ENCODE measurements at places on chromosomes 12 and 14.

GRCh38 chr12:22656831-22657230 is 31.9 kb downstream of the ETNK1 start:
- DNase-seq = no peak

DNA sequence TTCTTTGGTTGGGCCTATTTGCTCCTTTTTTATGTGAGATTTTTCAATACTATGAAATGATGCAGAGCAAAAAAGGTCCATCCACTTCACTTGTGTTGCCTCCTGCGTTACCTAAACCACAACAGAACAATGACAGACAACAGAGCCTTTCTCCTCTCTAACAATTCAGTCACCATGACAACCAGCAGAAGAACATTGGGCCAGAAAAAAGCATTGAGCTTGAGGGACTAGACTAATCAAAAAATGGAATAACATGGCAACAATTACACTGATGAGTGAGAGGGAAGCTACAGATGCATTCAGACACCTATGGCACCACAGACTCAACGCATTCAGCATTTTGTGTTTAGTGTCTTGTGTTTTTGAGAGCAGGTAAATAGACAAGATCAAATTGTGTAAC is 44.6 kb upstream of the PTCSC3 start:
- no peak for DNase-seq

- DNase-seq = no peak
Measured at GRCh38 chr14:104765517-104765916, 12.6 kb downstream of the SIVA1 start.

GRCh38 chr14:22296722-22297121 is 292.3 kb downstream of the DAD1 start:
- DNase-seq = peak; percentile 74

DNA sequence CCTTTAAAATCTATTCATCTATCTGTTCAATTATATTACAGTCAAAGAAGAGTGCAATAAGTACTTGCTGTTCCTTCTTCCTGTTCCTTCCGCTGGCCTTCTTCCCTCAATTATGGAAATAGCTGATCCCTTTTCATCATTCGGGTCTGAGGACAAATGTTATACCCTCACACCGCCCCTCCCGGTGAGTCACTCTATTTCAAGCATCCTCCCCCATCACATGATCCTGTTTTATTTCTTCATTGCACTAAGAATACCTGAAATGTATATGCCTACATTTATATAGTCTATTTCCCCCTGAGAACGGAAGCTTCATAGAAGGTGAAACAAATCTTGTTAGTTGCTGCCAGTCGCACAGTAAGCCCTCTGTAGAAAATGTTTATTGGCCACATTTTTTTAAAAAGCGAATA is 2.5 kb downstream of the SLC38A1 start:
- peak; percentile 48 for DNase-seq

- DNase-seq = peak; percentile 63
Measured at GRCh38 chr12:108511633-108512540, 3.2 kb upstream of the FICD start.

DNA sequence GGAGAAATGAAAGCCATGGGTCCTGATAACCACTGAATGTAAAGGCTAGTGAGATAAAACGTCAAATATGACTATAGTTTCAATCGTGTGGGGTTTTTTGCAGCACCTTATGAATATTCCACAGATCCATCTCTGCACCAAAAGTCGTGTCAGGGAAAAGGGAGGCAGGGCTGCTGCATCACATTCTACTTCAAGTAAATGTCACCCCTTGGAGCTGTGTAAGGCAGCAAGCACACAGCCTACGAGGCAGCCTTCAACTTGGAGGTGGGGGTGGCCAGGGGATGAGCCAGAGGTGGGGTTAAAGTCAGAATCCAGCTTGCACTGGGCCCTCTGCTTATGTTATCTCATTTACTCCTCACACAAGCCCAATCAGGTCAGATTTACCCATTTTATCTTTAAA is 90.4 kb downstream of the ARMH4 start:
- no peak for DNase-seq

DNA sequence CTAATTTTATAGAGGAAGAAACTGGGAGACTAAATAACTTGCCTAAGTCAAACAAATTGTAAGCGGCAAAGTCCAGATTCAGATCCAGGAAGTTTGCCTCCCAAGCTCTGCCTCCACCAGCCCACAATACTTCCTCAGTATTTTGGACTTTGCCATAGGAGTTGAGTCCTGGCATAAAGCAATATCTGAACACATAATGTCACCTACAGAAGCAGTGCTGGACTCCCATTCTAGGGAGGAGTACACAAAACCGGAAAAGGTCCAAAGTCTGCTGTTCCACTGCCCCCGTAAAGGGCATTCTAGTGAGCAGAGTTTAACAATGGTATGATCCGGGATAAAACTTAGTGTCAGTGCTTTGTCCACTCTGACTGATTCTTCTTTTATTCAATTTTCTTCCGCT is 340.5 kb downstream of the FUT8 start:
- DNase-seq = no peak

- DNase-seq = no peak
Measured at GRCh38 chr14:95134304-95134933, 22.9 kb downstream of the DICER1 start.

DNA sequence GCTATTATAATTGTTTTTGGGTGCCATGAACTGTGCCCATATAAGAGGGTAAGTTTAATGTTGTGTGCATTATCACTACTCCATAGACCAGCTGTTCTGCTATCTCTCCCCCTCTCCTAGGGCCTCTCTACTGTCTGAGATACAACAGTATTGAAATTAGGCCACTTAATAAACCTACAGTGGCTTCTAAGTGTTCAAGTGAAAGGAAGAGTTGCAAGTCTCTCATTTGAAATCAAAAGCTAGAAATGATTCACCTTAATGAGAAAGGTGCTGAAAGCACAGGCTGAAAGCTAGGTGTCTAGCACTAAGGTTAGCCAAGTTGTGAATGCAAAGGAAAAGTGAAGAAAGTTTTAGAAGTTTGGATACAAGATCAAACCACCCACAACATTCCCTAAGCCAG is 168.0 kb downstream of the SLC16A7 start:
- no peak for DNase-seq

GRCh38 chr12:125568306-125568705 is 503.1 kb downstream of the AACS start:
- no peak for DNase-seq

DNA sequence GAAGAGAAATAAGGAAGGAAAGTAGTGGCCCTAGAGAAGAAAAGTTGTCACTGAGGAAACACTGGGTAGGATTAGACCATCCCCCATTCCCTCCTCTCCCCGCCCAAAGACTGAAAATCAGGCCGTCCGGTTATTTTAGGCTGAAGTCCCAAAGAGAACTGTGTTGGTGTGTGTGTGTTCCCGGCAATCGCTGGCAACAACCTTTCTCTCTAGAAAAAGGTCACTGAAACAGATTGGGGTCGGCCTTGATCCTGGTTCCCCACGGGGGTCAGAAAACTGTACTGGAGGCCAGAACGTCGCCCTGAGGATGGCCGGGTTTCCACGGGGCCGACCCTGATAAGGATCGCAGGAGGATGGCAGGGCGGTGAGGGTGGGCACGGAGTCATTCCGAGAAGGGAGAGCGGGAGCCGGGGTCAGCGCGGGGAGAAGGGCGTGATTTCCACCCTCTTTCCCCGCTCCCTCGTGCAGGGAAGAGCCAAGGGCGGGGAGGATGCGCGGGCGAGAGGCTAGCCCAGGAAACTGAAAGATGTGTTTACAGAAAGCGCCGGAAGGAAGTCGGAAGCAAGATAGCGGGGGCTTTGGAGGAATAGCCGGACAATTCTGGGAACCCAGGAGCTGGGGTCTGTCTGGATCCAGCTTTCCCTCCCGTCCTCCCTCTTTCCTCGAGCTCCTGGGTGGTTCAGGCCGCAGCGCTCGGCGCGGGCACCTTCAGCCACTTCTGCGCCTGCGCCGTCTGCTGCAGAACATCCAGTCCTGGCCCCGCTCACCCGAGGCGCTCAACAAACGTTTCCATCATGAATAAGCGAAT is 25.3 kb upstream of the SPTLC2 start:
- peak; percentile 53 for DNase-seq

DNA sequence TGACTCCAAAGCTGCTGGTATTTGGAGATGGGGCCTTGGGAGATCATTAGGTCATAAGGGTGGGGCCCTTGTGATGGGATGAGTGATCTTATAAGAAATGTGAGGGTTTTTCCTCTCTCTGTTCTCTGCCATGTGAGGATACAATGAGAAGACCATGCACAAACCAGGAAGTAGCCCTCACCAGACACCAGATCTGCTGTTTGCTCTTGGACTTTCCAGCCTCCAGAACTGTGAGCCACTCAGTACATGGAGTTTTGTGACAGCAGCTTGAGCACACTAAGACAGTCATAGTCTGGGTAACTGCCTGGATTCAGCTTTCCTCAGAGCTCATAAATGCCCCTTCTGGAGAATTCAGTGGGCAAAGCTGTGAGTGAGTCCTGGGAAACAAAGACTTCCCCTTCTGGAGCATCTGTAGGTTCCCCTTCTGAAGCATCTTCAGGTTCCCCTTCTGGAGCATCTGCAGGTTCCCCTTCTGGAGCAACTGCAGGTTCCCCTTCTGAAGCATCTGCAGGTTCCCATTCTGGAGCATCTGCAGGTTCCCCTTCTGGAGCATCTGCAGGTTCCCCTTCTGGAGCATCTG is 11.0 kb upstream of the PPP4R3A start:
- DNase-seq = no peak

- DNase-seq = peak; percentile 87
Measured at GRCh38 chr12:80189241-80189640, 89.9 kb downstream of the OTOGL start.

- DNase-seq = peak; percentile 65
Measured at GRCh38 chr12:29743801-29744200, 39.9 kb downstream of the TMTC1 start.

GRCh38 chr14:37422748-37423147 is 172.3 kb downstream of the FOXA1 start:
- DNase-seq = no peak

DNA sequence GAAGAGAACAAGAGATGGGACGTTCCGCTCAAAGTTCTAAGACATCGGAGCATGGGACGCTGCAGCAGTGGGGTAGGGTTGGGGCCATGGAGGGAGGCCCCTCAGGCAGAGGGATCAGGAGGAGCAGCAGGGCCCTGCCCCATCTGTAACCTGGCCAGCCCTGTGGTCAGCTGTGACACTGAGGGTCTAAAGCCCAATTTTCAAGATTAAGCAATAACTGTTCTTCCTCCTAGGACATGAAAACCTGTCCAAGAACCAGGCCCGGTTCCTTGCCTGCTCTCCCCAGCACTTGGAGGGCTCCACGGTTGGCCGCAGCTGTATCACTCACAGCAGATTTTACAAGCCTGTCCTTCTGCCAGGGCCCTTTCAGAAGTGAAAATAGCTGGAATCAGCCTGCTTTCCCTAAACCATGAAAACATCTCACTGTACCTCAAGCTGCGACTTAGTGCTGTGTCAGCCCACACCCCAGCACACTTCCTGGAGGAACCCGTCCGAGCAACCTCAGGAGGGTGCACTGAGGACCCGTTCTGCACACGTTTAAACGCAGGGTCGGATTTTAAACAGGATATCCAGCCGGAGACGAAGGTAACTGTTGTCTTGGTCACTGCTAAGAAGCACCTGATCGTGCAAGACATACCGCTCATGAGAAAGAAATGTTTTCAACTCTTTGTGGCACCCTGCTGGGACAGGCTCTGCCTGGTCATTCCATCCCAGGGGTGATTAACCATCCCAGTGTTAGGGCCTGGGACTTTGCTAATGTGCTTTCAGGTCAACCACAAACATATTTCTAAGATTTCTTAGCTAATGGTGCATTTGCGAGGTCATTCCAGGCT is 201.9 kb upstream of the DIO3 start:
- DNase-seq = peak; percentile 22

- DNase-seq = peak; percentile 58
Measured at GRCh38 chr12:122721057-122721545, 4.5 kb upstream of the HCAR3 start.

- peak; percentile 30 for DNase-seq
Measured at GRCh38 chr14:52873694-52874093, 77.2 kb downstream of the FERMT2 start.

- no peak for DNase-seq
Measured at GRCh38 chr12:38142974-38143373, 173.6 kb upstream of the ALG10B start.

DNA sequence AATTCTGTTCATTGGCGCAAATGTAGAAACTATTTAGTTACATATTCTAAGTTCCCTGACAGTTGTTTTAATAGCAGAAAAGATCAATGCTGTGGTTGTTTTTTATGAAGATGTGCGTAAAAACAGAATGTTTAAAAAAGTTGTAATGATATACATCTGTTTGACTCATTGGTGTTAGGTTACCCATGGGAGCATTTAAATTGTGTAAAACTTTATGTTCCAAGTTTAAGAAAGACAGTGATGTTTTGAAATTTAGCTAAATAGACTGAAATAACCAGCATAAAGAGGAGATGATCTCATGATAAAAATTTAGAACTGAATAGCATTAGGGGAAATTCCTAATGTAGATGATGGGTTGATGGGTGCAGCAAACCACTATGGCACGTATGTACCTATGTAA is 3.6 kb downstream of the PELI2 start:
- DNase-seq = no peak

DNA sequence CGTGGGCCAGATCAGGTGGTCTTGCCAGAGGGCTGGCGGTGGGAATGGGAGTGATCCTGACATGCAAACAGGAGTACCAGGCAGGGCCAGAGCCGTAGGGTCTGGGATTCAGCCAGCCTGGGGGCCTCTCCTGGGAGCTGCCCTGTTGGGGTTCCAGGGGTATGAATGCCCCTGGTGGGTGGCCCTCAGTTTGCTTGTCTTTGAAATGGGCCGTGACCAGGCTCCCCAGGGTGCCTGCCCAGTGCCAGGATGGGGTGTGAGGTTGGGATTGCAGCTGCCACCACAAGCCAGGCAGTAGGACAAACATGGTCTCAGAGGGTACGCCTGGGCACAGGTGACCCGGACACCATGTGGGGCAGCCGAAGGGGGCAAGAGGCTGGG is 168.8 kb downstream of the KIF26A start:
- DNase-seq = no peak

- DNase-seq = peak; percentile 44
Measured at GRCh38 chr12:85280165-85280983, at the start of gene ALX1. Gene ALX1 (plus strand): TSS chr12:85280220. CDS start chr12:85280262, 42 bp downstream.

- no peak for DNase-seq
Measured at GRCh38 chr12:132451172-132451835, 38.6 kb upstream of the FBRSL1 start.

GRCh38 chr12:29048787-29049186 is 100.3 kb upstream of the FAR2 start:
- DNase-seq = no peak

- DNase-seq = no peak
Measured at GRCh38 chr14:104560586-104560945, 19.0 kb upstream of the C14orf180 start.

GRCh38 chr12:69008520-69008919 is 75.5 kb upstream of the CPM start:
- no peak for DNase-seq
